GM18507 (cell line): ENCODE measurements at places on chromosomes 12 and 14.

DNA sequence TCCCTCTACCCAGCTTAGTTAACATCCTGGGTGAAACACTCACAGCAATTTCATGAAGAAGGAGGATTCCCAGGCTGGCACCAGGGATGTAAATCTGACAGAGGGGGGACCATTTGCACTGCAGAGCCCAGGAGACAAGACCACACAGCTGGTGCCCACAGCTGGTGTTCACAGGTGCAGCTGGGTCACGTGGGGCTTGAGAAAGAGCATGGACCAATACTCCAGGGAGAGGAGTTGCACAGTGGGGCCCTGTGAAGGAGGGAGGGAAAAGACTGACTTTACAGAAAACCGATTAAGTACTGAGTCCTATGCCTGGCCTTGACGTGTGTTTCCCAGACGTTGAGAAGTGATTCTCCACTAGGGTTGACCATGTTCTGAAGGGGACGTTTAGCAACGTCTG, 1316.7 kb upstream of the TMEM132C start:
- DNase-seq, result no peak

DNA sequence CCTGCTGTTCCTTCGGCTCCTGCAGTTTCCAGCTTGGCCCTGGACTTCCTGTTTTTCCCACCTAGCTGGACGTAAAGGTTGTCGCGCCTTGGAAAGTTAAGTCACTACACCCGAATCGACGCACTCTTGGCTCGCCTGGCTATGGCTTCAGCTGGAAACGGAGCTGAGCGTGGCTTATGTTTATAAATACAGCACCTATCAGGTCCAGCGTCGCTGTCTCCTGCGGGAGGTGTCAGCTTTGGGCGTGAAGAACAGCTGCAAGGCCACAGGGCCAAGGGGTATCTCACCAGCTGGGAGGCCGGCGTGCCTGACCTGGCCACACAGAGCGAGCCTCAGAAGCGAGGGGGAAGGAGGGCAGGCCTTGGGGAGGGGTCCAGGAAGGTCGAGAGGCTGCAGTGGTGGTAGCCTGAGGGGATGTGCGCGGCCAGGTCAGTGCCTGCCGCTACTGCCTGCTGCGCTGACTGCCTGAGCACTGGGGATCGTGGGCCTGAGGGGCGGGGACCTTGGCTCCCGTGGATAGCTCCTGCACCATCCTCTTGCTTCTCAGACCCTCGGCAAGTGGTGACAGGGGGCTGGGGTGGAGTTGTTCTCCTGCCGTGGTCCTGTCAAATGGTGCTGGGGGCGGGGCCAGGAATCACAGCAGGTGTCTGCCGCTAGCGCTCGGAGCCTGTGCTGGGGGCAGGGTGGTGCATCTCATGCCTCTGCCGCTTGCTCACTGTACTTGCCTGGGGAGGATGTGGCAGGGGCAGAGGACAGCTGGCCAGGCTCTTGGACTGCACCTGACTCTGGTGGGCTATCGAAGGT, 12.5 kb downstream of the PACS2 start:
- no peak for DNase-seq

DNA sequence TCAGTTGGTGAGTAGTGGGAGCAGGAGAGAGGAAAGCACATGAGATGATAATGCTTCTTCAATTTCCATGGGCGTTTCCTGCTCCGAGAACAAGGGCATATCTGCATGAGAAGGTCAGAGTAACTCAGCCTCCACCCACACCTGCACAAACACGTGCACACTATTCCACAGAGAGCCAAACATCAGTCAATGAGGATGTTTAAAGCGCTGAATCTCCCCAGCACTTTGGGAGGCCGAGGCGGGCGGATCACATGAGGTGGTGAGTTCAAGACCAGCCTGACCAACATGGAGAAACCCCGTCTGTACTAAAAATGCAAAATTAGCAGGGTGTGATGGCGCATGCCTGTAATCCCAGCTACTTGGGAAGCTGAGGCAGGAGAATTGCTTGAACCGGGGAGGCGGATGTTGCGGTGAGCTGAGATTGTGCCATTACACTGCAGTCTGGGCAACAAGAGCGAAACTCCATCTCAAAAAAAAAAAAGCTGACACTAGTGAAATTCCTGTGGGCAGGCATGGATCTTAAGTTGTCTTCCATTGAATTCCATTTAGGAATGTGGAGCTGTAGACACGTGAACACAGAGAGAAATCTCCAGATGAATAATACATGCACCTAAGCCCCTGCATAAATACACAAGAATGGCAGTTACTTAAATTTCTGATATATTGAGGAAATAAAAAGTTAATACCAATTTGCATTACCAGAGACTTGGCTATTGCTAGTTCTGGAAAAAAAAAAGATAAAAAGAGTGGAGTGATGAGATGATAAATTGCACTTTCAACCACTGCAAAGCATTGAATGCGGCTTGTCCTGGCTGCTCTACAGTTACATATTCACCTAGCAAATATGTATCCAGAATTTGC, 1097.4 kb upstream of the TMEM132C start:
- no peak for DNase-seq

GRCh38 chr12:52819731-52820510, 6.0 kb upstream of the KRT4 start:
- DNase-seq, result no peak

GRCh38 chr14:105622329-105622955, 96.1 kb downstream of the TMEM121 start:
- DNase-seq, result no peak

DNA sequence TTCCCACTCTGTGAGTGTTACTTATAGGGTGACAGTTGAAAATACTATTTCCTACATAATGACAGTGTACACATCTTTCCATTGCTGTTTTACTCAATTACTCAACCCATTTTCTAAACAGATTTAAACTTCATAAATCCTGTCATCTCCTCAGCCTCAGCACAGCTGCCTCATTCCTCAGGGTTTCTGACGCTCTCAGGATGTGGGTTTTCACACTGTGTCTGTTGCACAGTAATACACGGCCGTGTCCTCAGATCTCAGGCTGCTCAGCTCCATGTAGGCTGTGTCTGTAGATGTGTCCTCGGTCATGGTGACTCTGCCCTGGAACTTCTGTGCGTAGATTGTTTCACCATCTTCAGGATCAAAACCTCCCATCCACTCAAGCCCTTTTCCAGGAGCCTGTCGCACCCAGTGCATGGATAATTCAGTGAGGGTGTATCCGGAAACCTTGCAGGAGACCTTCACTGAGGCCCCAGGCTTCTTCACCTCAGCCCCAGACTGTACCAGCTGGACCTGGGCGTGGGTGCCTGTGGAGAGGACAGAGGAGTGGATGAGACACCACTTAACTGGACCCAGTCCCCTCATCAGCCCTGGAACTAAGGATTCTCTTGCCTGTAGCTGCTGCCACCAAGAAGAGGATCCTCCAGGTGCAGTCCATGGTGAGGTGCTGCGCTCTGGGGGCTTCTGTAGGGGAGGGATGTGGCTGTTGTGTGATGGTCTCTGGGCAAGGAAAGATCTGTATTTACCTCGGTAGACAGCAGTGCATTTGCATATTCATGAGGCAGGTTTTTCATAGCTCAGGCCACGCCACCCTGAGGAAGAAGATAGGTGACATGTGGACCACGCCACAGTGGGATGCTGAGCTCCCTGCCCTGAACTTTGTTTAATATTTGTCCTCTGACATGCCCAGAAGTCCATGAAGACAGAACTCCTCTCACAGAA, 750.2 kb downstream of the TMEM121 start:
- no peak for DNase-seq

DNA sequence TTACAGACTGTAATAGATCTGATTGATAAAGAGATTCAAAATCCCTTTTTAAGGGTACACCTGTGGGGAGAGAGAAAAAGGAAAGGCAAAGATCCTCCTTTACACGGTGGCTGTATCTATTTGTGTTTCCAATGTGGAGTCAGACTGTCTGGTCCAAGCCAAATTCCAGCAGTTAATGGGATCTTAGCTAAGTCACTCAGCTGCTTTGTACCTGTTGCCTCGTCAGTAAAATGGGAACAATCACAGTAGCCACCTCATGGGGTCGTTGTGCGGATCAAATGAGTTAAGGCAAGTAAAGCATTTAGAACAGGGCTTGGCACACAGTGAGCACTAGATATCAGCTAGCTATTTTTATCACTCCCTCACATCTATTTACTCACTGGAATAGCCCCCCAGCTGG, 46.9 kb downstream of the EFCAB11 start:
- DNase-seq, result no peak

GRCh38 chr12:110531741-110532333, 29.7 kb downstream of the RAD9B start:
- no peak for DNase-seq

- DNase-seq, result no peak
These were observed 146.2 kb downstream of the TPH2 start for GRCh38 chr12:72084880-72085279.

DNA sequence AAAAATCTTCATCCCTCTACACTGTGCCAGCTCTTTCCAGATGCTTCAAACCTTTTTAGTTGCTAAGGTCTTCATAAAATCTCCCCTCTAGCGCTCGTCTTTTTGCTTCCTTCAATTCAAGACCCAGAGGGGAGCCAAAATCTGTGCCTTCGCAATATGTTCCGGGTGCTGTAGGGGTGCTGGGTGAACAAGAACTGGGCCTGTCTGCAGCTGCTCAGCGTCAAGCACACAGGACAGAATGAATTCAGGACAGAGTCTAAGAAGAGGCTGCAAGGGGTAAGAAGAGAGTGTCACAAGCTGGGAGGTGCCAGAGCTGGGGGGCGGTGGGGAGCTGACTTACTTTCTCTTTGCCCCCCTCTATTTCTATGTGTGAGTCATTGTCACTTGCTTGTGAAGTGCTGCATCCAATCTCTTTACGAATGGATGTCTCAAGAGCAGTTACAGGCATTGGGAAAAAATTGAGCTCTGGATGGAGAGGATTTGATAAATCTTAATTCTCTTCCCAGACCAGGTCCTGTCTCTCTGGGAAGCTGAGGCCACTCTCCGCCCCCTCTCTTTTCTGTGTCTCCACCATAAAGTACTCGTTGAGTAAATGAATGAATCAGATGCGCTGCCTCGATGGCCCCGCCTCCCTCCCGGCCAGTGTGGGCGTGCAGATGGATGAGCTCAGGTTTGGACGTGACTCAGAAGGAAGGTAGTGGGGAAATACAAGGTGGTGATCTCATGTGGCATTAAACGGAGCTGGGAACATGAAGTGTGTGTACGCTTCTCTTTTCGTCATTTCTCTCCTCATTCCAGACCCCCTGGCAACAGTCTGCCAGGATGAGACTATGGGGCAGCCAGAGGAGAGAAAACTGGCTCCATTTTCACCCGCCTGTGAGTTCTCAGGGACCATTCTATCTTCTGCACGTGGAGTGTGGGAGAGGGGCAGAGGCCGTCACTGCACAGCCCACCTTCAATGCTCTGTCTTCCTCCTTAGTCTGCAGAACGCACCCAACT, 91.3 kb downstream of the TSPAN9 start:
- DNase-seq, result no peak

GRCh38 chr12:93790472-93791152, 113.4 kb downstream of the CRADD start:
- DNase-seq, result no peak

- no peak for DNase-seq
These were observed 16.4 kb downstream of the ACTN1 start for GRCh38 chr14:68962681-68963080.

DNA sequence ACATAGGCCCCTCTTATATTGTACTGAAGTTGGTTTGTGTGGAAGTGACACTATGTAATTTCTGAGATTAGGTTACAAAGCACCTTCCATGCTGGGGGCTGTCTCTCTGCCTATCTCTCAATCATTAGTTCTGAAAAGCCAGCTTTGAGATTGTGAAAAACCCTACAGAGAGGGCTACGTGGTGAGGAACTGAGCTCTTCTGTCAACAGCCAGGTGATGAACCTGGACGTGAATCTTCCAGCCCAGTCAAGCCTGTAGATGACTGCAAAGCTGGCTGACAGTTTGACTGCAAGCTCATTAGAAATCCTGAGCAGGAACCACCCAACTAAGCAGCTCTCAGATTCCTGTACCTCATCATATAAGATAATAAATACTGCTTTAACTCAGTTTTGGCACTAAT, 36.3 kb upstream of the BBS10 start:
- no peak for DNase-seq

DNA sequence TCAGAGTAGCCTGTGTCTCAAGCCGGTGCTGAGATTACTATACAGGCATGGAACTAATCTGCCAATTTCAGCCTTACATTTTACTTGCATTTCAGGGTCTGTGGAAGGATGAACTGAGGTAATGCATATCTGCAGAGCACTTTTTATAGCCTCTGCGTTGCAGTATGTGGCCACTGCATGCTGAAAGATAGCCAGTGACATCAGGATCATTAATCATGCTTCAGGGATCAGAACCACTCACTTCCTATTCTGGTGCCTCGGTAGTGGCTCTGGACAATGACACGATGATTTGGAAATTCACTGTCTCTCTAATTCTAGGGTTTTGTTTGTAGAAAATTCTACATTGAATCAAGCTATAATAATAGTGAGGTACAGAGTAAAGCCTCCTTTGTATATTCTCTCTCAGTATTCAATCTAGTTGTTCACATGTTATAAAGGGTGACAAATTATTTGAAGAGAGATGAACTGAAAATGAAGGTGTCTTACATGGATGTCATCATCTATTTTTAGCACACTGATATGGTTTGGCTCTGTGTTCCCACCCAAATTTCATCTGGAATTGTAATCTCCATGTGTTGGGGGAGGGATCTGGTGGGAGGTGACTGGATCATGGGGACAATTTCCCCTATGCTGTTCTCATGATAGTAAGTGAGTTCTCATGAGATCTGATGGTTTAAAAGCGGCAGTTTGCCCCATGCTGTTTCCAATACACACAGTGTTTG, 554.3 kb upstream of the MIS18BP1 start:
- no peak for DNase-seq

GRCh38 chr14:105944632-105945610, 418.5 kb downstream of the TMEM121 start:
- DNase-seq, result no peak
